ENCODE measurements at places on chromosomes 7 and 10.

GRCh38 chr10:34593930-34594329 is 221.2 kb downstream of the PARD3 start:
- no peak for DNase-seq

DNA sequence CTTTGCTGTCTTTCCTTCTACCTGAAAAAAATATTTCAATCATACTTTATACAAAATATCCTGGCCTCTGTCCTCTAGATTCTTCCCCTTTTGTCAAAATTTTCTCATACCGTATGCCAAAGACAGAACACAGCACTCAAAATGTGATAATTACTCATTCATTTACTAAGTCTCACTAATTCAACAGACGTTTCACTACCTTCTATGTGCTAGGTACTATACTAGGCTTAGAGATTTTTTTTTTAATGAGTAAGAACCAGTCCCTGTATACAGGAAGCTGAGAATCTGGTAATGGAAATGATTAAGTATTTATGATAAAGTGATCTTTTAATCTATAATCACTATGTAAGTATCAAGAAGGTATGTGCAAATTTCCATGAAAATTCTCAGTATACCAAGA is 128.0 kb downstream of the ELAPOR2 start:
- no peak for DNase-seq

DNA sequence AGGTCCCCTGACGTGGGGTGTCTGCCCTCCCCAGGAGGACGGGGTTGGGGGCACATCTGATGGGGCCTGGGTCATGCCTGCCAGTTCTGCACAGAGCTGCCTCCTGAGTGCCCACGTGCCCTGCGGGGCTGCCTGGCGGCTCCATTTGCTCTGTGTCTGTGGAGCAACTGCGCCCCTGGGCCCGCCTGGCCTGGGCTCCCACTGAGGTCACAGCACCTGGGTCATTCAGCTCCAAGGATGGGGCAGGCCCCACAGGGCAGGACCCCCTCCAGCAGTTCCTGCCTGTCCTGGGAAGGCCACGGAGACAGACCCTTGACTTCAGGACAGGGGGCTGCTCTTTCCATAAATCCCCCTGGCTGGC is 590.6 kb downstream of the PTPRN2 start:
- DNase-seq: no peak

DNA sequence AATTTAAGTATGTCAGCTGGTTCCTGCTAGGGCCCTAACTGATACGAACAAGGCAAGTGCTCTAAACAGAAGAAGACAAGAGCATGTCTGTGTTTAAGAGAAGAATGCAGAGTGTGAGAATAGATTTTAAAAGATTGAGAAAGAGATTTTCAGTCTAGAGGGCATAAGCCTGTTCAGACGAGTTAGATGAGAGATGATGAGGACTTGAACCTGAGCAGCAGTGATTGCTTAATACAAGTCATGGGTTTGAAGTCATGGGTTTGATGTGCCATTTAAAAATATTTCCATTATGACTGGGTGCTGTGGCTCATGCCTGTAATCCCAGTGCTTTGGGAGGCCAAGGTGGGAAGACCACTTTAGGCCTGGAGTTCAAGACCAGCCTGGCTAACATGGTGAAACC is 108.9 kb upstream of the PLXDC2 start:
- no peak for DNase-seq

- no peak for DNase-seq
Observed at GRCh38 chr10:125933693-125934092, 37.3 kb downstream of the FANK1 start.

GRCh38 chr10:32751582-32751981 is 206.4 kb downstream of the ITGB1 start:
- no peak for DNase-seq

GRCh38 chr10:124300224-124300623 is 118.5 kb downstream of the OAT start:
- no peak for DNase-seq

DNA sequence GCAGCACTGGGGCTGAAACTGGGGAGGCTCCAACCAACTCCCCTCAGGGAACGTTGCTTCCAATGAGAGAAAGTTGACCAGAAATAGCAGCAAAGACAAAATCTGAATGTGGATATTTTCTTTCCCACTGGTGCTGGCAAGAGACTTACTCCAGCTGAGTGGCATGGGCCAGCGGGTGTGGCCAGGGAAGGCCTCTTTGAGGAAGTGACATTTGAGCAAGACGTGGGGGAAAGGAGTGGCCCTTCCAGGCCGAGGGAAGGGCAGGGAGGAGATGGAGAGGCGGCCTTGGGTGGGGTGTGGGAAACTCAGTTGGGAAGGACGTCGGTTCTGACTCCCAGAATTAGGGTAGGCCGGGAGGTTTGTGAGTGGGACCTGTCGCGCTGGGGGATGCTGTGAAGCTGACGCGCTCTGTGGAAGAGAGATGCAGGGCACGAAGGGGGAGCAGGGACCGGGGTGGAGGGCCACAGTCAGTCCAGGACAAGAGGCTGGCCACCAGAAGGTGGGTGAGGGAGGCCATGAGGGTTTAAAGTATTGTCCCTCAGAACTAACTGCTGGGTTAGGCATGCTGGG is 96.7 kb upstream of the IKZF1 start:
- DNase-seq: no peak

GRCh38 chr7:38863601-38864291 is 45.2 kb downstream of the VPS41 start:
- DNase-seq: no peak

DNA sequence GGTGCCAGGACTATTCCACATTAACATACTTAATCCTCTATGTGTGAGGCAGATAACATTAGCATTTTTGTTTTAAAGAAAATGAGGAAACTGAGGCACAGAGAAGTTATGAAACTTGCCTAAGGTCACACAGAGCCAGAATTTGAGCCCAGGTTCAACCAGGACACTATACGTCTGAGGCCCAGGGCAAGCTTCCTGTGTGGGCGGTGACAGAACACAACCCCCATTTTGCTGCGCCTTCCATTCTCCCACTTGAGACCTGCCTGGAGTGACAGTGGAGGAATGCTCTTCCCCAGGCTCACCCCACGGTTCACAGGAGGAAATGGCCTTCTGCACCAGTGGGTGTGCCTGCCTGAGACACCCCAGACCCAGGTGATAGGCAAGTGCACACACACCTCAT is 164.1 kb downstream of the SH3PXD2A start:
- no peak for DNase-seq

DNA sequence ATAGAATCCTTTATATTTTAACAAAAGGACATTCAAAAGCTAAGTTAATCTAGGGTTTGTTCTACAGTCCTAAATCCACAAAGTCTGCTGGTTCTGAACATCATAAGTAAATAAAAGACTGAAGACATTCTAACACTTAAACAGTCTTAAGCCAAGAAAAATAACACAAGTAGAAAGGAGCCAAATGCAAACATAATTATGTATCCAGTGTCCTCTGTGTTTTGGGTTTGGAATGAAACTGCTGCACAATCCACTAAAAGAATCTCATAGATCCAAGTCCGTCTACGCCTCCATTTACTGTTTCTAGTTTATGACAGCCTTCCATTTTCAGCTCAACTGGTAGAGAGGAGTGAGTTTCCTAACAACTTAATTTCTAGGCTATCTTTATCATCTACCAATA is 623.6 kb upstream of the FZD8 start:
- no peak for DNase-seq

GRCh38 chr7:5554287-5554610 is 130.6 kb upstream of the TNRC18 start:
- DNase-seq: no peak

DNA sequence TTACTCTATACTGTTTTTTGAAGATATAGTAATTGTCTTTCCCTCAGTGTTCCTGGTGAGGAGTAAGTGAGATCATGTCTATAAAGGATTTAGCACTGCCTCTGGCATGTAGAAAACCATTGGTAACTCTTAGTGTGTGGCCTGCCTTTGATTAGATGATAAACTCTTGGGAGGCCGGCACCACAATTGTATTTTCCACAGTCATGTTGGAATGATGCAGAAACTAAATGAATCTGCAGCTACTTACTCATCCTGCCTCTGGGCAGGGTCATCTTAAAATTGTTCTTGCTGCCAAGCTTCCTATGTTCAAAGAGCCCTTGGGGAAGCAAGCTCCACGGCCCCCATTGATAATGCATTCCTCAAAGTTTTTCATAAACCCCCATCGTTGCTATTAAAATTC is 204.6 kb downstream of the ANKRD7 start:
- DNase-seq: no peak

DNA sequence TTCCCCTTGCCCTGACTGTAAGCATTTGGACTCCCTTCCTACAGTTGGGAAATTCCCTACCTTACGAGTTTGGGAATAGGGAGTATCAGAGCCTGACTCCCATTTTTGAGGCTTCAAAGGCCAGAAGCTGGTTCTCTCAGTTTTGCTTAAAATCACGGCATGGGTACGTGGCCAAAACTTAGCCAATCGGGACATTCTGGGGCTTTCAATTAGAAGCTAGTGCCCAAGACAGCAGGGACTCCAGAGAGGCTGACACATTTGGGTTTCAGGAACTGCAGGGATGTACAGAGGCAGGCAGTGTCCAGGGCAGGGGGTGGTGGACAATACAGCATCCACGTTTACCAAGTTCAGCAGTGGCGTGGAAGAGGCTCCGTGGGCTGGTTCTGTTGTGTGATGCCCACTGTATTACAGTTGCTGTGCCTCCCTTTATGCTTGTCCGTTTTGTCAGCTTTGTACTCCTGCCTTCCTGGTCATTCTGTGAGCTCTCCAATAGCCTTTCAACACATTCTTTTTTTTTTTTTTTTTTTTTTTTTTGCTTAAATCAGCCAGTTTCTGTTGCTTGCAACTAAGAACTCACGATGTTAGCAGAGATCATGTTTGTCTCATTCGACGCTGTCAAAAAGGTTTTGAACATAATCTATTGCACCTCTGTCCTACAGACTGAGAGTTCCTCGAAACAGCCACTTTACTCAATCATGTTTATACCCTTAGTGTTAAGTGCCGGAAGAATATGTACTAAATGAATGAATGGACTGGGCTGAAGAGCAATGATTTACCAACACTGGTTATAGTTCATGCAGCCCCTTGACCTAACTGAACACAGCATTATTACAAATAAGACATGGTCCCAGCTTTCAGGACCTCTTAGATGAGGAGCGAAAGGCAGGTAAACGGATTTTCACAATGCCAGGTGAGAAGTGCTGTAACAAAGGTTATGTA is 1.1 kb downstream of the GGCT start:
- no peak for DNase-seq

Measured in stimulated activated CD8-positive, alpha-beta memory T cell treated with anti-CD3 and anti-CD28 coated beads, Interleukin-4, amount 100 ng/mL, for 48 hours (primary cell).